ENCODE measurements at places on chromosomes 5 and 9.

- no peaks in the 10 kb centered on the region for H3K4me1 ChIP-seq
- no peak overlapping the region for H3K27ac ChIP-seq
- no peak overlapping the region for H3K4me3 ChIP-seq
- H3K36me3 ChIP-seq = peaks cover 36% of the 10 kb centered on the region
- no peaks in the 10 kb centered on the region for H3K27me3 ChIP-seq
Observed at GRCh38 chr9:5112109-5112592, 73.3 kb downstream of the INSL6 start.

DNA sequence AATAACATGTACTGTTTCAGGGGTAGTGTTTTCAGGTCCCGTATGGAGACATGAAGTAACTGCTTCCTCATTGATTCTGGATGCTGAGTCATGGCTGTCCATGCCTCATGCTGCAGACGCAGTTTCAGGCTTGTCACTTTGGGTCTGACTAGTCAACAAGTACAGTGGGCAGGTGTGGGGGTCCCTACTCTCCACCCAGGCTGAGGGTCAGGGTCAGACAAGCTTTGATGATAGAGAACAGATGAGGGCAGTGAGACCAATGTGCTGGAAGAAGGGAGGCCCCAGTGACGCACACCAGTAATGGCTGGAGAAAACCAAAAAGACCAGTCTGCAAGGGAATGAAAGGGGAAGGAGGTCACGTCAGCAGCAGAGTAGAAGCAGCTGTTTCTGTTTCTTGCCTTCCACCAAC is 80.0 kb upstream of the NFIL3 start:
- no peak for DNase-seq
- peaks cover 31% of the 10 kb centered on the region for H3K27me3 ChIP-seq
- H3K4me3 ChIP-seq = no peak overlapping the region
- H3K27ac ChIP-seq = no peak overlapping the region

DNA sequence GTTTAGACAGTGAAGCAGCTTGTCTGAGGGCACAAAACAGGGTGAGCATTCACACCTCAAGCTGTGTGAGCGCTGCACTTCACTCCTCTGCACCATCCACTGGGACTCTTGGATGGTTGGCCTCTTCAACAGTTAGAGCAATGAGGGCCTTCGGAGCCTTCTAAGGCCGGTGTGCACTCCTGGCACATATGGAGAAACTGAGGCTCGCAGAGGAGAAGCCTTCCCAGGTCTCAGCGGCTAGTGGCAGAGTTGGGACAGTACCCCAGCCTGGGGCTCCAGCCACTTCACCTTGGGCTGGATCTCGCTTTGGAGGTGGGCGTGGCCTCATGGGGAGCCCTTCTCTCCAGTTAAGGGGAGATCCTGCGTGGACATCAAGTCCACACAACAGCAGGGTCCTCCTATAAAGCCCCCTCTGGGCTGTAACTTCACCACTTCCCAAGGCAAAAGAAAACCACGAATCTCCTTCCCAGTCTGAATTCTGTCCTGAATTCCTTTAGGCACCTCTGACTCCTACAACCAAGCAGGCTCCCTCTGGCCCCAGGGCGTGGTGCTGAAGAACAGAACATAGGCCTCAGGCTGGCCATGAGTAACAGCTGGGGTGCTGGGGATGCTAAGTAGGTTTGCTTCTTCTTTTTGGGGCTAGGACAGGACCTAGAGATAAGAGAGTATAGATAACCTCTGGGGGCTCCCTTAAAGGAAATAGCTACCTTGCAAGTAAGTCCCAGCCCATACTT is 30.5 kb upstream of the CSF1R start:
- no peak overlapping the region for H3K27ac ChIP-seq
- peaks cover 6% of the 10 kb centered on the region for H3K4me1 ChIP-seq
- peaks cover 6% of the 10 kb centered on the region for H3K36me3 ChIP-seq

- DNase-seq = no peak
- H3K4me1 ChIP-seq = peaks cover 31% of the 10 kb centered on the region
- no peaks in the 10 kb centered on the region for H3K27me3 ChIP-seq
- no peak overlapping the region for H3K4me3 ChIP-seq
- peaks cover 10% of the 10 kb centered on the region for H3K36me3 ChIP-seq
Observed at GRCh38 chr5:36870399-36871040, 6.0 kb upstream of the NIPBL start.

DNA sequence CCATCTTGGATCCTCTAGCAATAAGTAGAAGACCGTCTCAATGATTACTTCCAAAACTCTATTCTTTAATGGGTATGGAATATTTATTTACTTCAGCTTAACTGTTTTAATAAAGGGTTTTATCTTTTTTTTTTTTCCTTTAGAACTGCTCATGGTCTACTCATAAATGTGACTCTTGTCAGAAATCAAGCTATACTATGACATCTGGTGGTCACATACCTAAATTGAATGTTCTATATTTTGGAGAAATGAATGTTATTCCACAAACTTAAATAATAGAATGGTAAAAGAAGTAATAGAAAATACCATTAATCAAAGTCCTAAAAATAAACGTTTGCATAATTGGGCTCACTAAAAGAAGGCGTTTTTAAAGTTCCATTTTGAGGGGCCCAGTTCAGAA is 131.2 kb upstream of the PLCXD3 start:
- no peak overlapping the region for H3K4me3 ChIP-seq
- no peak overlapping the region for H3K27ac ChIP-seq
- no peaks in the 10 kb centered on the region for H3K4me1 ChIP-seq
- H3K36me3 ChIP-seq = no peaks in the 10 kb centered on the region

- H3K4me3 ChIP-seq = no peak overlapping the region
- H3K36me3 ChIP-seq = no peaks in the 10 kb centered on the region
- H3K4me1 ChIP-seq = no peaks in the 10 kb centered on the region
Observed at GRCh38 chr5:178404987-178405386, 172.4 kb upstream of the PHYKPL start.

- no peak overlapping the region for H3K4me3 ChIP-seq
- H3K36me3 ChIP-seq = no peaks in the 10 kb centered on the region
- DNase-seq = no peak
- no peaks in the 10 kb centered on the region for H3K4me1 ChIP-seq
Observed at GRCh38 chr9:96604004-96604319, 15.7 kb downstream of the CDC14B start.

DNA sequence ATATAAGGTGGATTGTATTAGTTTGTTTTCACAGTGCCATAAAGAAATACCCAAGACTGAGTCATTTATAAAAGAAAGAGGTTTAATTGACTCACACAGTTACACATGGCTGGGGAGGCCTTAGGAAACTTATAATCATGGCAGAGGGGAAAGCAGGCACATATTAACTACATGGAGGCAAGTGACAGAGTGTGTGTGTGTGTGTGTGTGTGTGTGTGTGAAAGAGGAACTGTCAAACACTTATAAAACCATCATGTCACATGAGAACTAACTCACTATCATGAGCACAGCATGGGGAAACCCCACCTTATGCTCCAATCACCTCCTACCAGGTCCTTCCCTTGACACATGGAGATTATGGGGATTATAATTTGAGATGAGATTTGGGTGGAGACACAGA is 118.6 kb downstream of the SPEF2 start:
- no peak overlapping the region for H3K4me3 ChIP-seq
- no peak for DNase-seq
- H3K4me1 ChIP-seq = peaks cover 28% of the 10 kb centered on the region

- H3K27ac ChIP-seq = no peak overlapping the region
- peaks cover 3% of the 10 kb centered on the region for H3K4me1 ChIP-seq
- H3K27me3 ChIP-seq = peaks cover 79% of the 10 kb centered on the region
- H3K4me3 ChIP-seq = no peak overlapping the region
- DNase-seq = peak; percentile 16
- H3K36me3 ChIP-seq = no peaks in the 10 kb centered on the region
Observed at GRCh38 chr5:135190416-135191083, 156.5 kb upstream of the PITX1 start.

DNA sequence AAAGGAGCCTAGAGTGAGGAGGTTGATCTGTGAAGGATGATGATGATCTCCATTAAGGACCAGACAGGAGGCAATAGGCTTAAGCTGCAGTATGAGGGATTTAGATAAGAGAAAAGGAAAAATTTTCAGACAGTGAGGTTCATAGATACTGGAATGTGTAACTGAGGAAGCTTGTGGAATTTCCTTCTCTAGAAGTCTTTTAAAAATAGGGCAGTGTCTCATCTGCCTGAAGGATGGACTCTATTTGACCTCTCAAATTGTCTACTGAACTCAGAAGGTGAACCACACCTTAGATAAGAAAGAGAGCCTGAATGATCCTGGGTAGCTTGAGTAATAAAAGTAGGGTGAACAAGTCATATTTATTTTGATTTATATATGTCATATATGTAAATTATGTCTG is 148.2 kb upstream of the CDKN2B start:
- peaks cover 3% of the 10 kb centered on the region for H3K4me1 ChIP-seq
- H3K27me3 ChIP-seq = peaks cover 45% of the 10 kb centered on the region
- no peak for DNase-seq
- no peak overlapping the region for H3K4me3 ChIP-seq
- no peaks in the 10 kb centered on the region for H3K36me3 ChIP-seq

- no peaks in the 10 kb centered on the region for H3K36me3 ChIP-seq
- H3K4me1 ChIP-seq = peaks cover 3% of the 10 kb centered on the region
- peaks cover 17% of the 10 kb centered on the region for H3K27me3 ChIP-seq
- H3K27ac ChIP-seq = no peak overlapping the region
- H3K4me3 ChIP-seq = no peak overlapping the region
Observed at GRCh38 chr5:74476046-74476818, 164.3 kb downstream of the ENC1 start.

DNA sequence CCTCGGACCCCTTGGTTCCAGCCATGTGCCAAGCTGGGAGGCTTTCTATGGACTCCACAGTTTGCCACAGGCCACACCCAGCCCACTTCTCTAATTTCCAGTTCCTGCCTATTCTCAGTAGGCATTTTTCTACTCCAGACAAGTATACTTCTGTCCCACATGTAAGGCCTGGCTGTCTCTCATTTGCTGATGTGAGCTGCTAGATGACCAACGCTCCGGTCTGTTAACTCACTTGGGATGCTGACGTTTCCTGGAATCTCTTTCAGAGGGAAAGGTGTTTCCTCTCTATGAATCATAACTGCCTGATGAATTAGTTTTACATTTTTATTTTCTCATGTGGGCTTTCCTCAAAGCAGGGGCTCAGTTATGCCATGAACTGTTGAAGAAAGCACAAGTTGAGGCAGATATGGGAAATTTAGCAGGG is 36.3 kb downstream of the ERGIC1 start:
- no peak overlapping the region for H3K4me3 ChIP-seq
- no peaks in the 10 kb centered on the region for H3K36me3 ChIP-seq
- no peaks in the 10 kb centered on the region for H3K27me3 ChIP-seq
- DNase-seq = no peak
- peaks cover 10% of the 10 kb centered on the region for H3K4me1 ChIP-seq

DNA sequence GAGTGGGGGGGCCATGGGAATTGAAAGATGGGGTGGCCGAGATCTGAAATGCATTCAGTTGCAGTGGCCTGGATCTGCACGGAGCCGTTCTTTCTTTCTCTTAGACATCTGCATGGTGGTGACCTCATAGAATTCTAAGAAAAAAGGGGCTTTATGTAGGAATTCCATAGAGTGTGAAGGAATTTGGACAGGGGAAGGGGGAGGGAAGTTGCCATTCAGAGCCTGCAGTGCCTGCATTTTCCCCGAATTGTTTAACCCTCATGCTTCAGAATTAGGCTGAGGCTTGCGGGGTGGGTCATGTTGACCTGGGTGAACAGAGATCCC is 4.9 kb downstream of the NEK6 start:
- no peak for DNase-seq
- no peak overlapping the region for H3K27ac ChIP-seq
- no peak overlapping the region for H3K4me3 ChIP-seq
- peaks cover 1% of the 10 kb centered on the region for H3K36me3 ChIP-seq

GRCh38 chr9:70130266-70130665 is 86.6 kb downstream of the MAMDC2 start:
- no peak for DNase-seq
- H3K4me3 ChIP-seq = no peak overlapping the region
- no peak overlapping the region for H3K27ac ChIP-seq
- H3K27me3 ChIP-seq = peaks cover 2% of the 10 kb centered on the region
- H3K4me1 ChIP-seq = no peaks in the 10 kb centered on the region

GRCh38 chr9:83013867-83014605 is 48.9 kb downstream of the RASEF start:
- DNase-seq = no peak
- peaks cover 6% of the 10 kb centered on the region for H3K4me1 ChIP-seq
- H3K27ac ChIP-seq = no peak overlapping the region
- no peaks in the 10 kb centered on the region for H3K36me3 ChIP-seq
- no peaks in the 10 kb centered on the region for H3K27me3 ChIP-seq

DNA sequence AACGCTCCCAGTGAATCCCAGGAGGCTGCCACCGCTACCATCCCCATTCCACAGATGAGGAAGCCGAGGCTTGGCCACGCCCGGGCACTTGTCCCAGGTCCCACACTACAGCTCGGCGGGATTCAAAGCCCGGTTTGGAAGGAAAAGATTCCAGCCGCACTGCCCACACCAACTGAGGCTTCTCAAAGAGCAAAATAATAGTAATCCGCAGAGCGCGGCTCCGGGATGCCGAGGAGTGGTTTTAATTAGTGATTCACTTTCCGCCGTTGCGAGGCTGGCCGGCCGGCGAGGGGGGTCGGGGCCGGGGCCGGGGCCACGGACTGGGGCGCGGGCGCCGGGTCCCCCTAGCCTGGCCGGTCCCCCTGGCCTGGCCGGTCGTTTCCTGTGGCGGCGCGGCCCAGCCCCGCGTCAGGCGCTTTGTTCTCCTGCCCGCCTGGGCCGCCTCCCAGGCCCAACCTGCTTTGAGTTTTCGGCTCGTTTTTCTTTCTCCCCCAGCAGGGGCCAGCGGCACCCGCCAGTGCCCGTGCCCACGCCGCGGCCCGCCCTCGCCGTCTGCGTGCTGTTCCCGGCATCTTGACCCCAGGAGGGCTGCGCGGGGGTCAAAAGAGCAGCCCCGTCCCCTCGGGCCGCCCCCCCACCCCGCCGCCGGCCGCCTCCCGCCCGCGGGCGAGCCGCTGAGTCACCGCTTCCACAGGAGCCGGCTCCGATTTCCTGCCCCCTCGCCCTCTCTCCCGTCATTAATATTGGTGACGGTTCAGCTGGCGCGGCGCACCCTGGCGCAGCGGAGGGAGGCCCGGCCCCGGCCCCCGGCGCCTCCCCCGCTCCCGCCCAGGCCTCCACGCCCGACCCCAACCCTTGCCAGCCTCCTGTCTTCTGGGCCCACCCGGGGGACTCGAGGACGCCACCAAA is 31.2 kb downstream of the FGF18 start:
- H3K4me1 ChIP-seq = no peaks in the 10 kb centered on the region
- no peaks in the 10 kb centered on the region for H3K36me3 ChIP-seq
- no peak overlapping the region for H3K4me3 ChIP-seq
- peaks cover 44% of the 10 kb centered on the region for H3K27me3 ChIP-seq
- no peak overlapping the region for H3K27ac ChIP-seq

- DNase-seq = no peak
- no peak overlapping the region for H3K27ac ChIP-seq
- H3K4me3 ChIP-seq = no peak overlapping the region
- H3K4me1 ChIP-seq = no peaks in the 10 kb centered on the region
- H3K27me3 ChIP-seq = no peaks in the 10 kb centered on the region
Observed at GRCh38 chr5:156295431-156295830, 31.5 kb upstream of the SGCD start.

DNA sequence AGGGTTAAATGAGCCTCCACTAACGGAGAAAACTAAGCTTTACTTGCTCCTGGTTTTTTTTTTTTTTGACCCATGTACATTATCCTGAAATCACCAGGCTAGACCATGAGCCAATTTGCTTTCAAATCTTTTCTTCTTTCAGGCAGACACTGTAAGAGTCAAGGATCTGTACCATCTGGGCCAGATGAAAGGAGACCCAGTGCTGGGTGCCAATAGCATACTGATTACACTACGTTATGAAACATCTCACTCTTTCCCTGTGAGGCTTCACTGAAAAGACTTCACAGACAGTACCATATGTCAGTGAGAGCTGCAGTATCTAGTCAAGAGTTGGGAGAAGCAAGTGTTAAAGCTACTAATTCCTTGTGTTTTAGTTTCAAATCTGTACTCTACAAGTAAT is 161.2 kb upstream of the PTPRD start:
- no peaks in the 10 kb centered on the region for H3K36me3 ChIP-seq
- no peak for DNase-seq
- H3K27me3 ChIP-seq = no peaks in the 10 kb centered on the region
